ELF-1 (cell line): ENCODE measurements at places on chromosomes 11 and 22.

- DNase-seq, result no peak
Observed at GRCh38 chr22:30697975-30698374, 3.3 kb downstream of the OSBP2 start.

DNA sequence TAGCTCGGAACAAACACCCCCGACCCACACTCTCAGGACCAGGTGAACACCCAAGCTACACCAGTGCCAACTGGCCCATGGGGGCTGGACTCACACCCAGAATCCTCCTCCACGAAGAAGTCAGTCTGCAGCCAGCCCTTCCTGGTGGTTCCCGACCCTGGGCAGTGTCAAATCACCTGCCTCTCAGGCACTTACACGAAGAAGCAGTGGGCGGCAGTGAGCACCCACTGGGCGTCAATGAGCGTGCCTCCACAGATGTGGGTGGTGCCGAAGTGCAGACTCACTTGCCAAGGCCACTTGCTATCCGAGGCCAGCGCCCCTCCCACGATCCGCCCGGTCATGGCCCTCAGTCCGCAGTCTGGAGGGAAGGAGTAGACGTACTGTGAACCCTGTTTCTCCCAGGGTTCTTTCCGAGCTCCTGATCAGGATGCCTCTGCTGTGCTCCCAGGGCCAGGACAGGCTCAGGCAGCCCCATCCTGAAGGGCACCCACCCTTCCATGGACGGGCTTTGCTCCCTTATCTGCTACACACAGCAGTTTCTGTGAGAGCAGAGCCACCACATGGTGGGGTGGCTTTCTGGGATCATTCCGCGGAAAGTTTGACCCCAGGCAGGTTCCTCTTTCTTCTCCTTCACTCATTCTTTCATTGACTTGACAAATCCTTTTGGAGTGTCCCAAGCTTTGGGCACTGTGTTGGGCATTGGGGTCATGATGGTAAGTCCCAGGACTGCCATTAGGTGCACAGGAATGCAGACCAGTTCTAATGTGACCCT lies 19.4 kb downstream of the TMPRSS13 start:
- no peak for DNase-seq

DNA sequence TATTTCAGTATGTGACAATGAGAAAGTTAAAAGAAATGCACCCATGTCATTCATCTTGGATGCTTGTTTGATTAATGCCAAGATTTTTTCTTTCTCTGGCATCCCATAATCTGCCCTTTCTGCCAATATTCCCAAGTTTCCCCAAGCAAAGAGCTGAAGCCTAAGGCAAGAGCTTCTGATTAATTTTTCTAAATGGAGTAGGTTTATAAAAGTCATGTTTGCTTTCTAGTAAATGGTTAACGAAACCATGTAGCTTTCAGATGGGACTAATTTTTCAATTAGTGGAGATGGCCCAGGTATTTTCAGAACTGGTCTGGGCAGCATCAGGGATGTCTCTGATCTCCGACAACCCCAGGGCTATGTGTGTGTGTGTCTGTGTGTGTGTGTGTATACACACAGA lies 55.3 kb downstream of the LRRC4C start:
- no peak for DNase-seq

GRCh38 chr11:3166268-3167142 lies 1.4 kb upstream of the OSBPL5 start:
- DNase-seq, result peak; percentile 61

GRCh38 chr11:15171956-15172355 lies 57.2 kb downstream of the INSC start:
- no peak for DNase-seq

GRCh38 chr11:116731097-116731761 lies 41.6 kb downstream of the BUD13 start:
- DNase-seq, result peak; percentile 85

GRCh38 chr22:44243761-44244160 lies 63.0 kb downstream of the PARVG start:
- DNase-seq, result no peak

GRCh38 chr11:79227767-79228755 lies 212.8 kb downstream of the TENM4 start:
- DNase-seq, result peak; percentile 55
